ENCODE measurements at places on chromosomes 4 and X. TPM values are rescaled to one million over a fixed set of nuclear protein-coding genes. Genes with fewer than 3 reads are reported as not detected.

CTAG1A gene
- not detected for total RNA-seq

GAGE2A gene
- total RNA-seq: not detected

SHOX gene
- not detected for total RNA-seq

CT45A9 gene
- total RNA-seq: not detected

SRPK3 gene
- total RNA-seq: not detected

PAK3 gene
- total RNA-seq: not detected

MAGEA2 gene
- total RNA-seq: not detected

AR gene
- 3.8 TPM for total RNA-seq

LRAT gene
- total RNA-seq: not detected

VSIG4 gene
- not detected for total RNA-seq

MAGIX gene
- total RNA-seq: 1.7 TPM

FRG2 gene
- total RNA-seq: 0.09 TPM

UGT2B7 gene
- 0.21 TPM for total RNA-seq

HELT gene
- not detected for total RNA-seq

GSPT2 gene
- total RNA-seq: 8.4 TPM

SPIN3 gene
- total RNA-seq: 8.5 TPM

CCDC120 gene
- 3.6 TPM for total RNA-seq

DNAAF6 gene
- not detected for total RNA-seq

RENBP gene
- total RNA-seq: 0.13 TPM

ERCC6L gene
- 12.0 TPM for total RNA-seq

UGT2B10 gene
- total RNA-seq: not detected

ZNF711 gene
- total RNA-seq: 1.1 TPM

SAGE1 gene
- total RNA-seq: 0.03 TPM

PGRMC1 gene
- 160 TPM for total RNA-seq

FRMPD3 gene
- total RNA-seq: 0.10 TPM

PIR gene
- 56.1 TPM for total RNA-seq

KCTD8 gene
- total RNA-seq: not detected

APBB2 gene
- 6.6 TPM for total RNA-seq

GPRIN3 gene
- 5.7 TPM for total RNA-seq

TEX13D gene
- not detected for total RNA-seq

CXCL10 gene
- total RNA-seq: not detected

ANKRD17 gene
- total RNA-seq: 23.0 TPM

COL4A6 gene
- 15.5 TPM for total RNA-seq

BTK gene
- 0.08 TPM for total RNA-seq

AFF2 gene
- total RNA-seq: not detected

GAR1 gene
- 46.2 TPM for total RNA-seq

CFAP47 gene
- total RNA-seq: not detected

PDGFRA gene
- total RNA-seq: 0.63 TPM

PPP1R3F gene
- total RNA-seq: 3.3 TPM

SH3TC1 gene
- 8.8 TPM for total RNA-seq

CPE gene
- 1.4 TPM for total RNA-seq

HTN3 gene
- not detected for total RNA-seq

All from A549 treated with RU486 at 1 μM for 4 hours (cell line).